ENCODE measurements at places on chromosomes 5 and 9.

DNA sequence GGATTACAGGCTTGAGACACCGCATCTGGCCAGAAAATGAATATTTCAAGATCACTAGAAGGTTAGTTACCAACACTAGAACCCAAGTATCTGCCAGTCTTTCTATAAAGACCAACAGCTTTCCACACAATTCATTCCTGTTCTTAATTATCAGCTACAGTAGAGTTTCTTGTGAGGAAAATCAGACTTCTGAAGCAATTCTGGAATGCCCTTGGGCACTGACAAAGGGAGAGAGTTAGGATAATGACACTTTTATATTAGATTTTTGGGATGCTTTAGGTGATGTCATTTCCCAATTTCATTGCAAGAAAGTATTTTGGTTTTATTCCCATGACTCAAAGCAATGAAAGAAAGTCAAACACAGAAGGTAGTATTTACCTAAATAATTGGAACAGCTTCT is 497.0 kb upstream of the TUSC1 start:
- no peak for DNase-seq

GRCh38 chr9:86062845-86063693 is 36.3 kb downstream of the GOLM1 start:
- DNase-seq = no peak

DNA sequence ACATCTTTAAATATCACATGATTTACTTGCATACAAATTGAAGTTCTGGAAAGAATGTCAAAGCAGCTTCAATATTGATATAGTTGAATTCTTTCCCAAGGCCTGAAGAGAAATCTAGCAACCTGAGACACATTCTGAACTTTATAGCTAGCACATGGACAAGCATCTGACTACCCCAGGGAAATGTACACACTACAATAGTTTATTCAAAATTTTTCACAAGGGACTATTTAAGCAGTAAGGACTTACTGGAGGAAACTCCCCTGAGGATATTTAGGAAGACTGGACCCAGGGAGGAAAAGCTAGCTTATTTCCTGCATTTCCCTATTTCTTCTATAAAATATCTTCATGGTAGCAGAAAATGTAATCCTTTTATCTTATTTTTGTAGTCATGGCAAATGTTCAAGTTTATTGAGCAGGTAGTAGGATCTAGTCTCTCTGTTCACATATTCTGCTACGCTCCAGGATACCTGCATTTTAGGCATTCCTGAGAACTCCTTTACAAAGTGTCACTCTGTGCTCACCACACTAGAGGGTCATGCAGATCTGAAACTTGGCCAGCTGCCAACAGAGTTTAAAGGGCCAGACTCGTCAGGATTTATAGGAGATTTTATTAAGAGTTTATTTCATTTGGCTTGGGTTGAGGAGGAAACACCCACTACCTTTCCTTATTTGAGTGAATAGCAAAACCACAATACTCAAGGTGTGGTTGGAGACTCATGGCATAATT is 348.4 kb upstream of the FTMT start:
- DNase-seq = no peak

GRCh38 chr5:167232675-167233311 is 1058.7 kb upstream of the WWC1 start:
- no peak for DNase-seq

DNA sequence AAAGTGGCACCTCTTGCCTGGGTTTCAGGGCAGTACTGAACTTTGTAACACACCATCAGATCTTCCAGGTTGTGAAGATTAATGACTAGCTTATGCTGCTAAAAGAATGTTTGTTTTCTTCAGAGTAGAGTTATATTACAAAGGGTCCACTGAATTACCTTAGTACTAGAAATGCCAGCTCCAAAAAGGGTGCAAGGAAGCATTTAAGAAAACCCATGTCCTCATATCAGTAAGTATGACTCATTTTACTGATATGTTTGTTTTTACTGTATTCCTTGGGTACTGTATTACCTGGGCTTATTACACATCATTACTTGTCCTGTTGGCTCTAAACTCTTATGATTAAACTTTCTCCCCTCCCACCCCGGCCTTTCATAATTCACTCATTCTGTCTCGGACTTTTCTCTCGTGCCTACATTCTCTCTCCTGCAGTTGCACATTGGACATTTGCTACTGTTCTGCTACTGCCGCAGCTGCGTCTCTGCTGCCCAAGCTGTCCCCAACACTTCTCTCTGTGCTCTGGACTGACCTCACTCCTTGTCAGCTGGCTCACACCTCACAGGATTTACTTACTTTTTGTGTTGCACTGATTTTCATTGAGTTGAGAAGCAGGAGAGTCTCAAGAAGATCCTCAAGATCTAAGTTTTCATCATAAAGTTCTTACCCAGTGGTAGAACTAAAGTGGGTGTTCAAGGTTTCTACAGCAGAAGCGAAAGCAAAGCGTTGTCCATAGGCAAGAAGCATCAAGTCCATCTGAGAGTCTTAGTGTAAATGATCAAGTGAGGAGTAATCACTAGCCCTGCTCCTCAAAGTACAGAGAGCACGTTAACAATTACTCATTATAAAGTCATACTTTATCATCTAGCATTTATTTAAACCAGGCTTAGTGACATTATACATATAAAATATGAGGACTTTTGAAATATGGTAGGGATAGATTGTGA is 53.2 kb upstream of the C9orf72 start:
- peak; percentile 43 for DNase-seq

GRCh38 chr5:125550274-125550673 is 803.8 kb upstream of the ZNF608 start:
- no peak for DNase-seq

DNA sequence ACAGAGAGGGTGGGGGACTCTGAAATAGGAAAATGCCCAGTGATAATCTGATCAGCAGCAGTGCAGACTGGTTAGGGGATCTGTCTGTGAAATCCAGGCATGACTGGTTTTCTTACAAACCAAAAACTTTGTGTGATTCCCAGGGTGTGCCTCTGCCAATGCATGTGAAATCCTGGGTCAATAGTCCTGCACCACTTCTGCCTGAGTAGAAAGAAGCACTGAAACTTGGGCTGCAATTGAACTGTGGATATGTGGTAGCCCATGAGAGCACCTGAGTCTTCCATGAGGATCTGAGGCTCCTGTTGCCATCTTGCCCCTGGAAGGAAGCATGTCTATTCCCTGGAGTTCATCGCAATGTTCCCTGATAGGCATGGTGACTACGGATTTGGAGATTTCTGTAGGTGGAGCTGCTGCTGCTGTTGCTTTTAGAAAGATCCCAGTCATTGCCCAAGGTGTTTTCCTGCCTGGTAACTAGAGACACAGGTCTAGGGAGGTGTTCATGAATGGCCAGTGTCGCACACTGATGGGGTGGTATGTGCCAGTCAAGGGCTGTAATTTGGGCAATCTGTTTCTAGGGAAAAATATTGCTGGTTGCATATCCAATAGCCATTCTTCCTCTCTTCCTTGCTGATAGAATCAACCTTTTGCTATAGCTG is 146.7 kb downstream of the CARTPT start:
- DNase-seq = no peak
